ENCODE measurements at places on chromosomes 5 and 9.

DNA sequence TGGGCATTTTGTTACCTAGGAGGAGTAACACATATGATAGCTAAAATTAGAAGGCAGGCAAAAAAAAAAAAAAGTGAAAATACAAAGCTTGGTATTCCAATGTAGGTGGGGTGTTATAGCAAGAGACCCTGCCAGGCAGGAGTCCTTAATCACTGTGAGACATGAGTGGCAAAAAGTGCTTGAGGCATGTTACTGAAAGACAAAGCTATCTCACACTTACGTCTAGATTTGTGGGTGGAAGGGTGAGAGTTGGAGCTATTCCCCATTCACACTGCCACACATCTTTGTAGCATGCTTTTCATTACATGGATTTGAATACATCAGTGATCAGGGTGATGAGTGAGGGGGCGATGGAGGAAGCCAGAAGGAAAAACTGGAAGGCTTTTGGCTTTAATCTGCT, 2.6 kb upstream of the PLPPR1 start:
- no peak for DNase-seq

- peak; percentile 42 for DNase-seq
These were observed 887 bp upstream of the MAP3K1 start for GRCh38 chr5:56814361-56814962.

DNA sequence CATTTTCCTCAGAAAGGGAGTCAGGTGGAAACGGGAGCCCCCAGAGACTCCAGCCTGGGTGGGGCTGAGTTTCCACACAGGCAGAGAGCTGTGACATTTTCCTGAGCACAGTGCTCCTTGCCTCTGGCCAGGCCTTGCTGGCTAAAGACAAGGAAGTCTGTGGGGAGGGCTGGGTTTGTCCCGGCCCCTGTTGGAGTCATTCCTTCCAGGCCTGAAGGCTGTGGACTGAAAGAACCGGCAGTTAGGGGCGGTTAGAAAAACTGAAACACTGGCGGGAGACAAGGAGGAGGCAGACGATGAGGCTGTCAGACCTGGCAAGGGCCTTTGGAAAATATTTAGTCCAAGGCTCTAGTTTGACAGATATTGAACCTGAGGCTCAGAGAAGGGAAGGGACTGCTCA, 29.9 kb downstream of the COL15A1 start:
- DNase-seq, result no peak

GRCh38 chr5:176614805-176615478, 5.0 kb upstream of the GPRIN1 start:
- peak; percentile 79 for DNase-seq

DNA sequence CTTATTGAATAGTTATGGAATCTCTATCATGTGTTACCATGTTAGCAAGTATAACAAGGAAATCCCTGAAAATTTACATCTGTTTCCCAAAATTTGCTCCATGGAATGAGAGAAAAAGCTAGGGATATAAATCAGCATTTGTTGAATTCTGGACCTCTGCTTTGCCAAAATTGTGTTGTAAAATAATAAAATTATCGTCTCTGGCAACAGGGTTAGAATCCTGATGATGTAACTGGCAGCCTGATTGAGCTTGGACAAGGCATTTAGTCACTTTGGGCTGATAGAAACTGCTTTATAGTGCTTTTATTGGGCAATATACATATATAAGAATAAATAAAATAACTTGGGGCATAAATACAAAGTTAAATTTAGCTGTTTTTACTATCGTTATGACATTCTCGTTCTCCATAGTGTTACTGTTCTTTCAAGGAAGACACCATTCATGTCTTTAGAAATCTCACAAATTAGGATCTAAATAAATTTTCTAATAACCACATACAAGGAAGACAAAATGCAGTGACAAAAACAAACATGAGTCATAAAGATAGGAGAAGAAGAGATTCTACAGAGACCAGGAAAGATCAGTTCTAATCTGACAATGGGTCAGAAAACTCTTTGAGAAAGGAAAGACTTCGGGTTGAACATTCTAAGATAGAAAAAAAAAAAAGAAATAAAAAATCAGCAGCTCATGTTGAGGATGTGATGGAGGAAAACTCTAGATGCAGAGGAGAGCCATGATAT, 145.0 kb upstream of the CDH10 start:
- DNase-seq, result peak; percentile 15

GRCh38 chr5:178434016-178434761, 156.0 kb downstream of the COL23A1 start:
- DNase-seq, result no peak

DNA sequence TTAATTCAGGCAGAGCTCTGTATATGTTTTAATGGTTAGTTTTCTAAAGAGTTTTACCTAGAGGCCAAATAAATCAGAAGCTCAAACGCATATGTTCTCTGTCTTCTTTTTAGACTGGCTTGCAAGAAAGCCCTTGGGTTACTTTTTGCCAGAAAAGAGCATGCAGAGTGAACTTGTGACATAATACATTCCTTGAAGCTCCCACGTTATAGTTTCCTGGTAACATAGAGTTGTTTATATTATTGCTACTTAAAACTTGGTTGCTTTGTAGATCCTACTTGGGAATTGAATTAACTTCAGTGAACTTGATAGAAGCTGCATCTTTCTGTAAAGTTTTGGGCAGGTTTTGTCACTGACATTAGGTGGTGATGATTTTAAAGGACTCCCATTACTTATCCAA, 102.9 kb downstream of the C9orf152 start:
- no peak for DNase-seq

- DNase-seq, result no peak
These were observed 889.3 kb downstream of the MAT2B start for GRCh38 chr5:164394686-164395194.

DNA sequence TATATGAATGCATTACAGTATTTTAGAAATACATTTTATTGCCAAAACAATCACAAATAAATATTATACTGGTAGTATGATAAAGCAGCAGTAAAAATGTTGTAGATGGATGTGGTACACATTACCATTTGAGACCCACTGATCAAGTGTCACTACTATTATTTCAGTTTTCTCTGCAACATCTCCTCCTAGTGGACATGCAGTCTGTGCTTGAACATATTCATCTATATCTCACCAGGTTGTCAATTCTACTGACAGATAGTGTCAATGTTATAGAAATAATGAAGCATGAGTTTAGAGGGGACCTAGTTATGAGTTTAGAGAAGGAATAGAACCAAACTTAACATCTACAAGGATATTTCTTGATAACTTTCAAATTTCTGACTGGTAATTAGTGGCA, 39.2 kb upstream of the ELOVL7 start:
- peak; percentile 11 for DNase-seq

GRCh38 chr5:156375895-156376495, 49.0 kb downstream of the SGCD start:
- no peak for DNase-seq

DNA sequence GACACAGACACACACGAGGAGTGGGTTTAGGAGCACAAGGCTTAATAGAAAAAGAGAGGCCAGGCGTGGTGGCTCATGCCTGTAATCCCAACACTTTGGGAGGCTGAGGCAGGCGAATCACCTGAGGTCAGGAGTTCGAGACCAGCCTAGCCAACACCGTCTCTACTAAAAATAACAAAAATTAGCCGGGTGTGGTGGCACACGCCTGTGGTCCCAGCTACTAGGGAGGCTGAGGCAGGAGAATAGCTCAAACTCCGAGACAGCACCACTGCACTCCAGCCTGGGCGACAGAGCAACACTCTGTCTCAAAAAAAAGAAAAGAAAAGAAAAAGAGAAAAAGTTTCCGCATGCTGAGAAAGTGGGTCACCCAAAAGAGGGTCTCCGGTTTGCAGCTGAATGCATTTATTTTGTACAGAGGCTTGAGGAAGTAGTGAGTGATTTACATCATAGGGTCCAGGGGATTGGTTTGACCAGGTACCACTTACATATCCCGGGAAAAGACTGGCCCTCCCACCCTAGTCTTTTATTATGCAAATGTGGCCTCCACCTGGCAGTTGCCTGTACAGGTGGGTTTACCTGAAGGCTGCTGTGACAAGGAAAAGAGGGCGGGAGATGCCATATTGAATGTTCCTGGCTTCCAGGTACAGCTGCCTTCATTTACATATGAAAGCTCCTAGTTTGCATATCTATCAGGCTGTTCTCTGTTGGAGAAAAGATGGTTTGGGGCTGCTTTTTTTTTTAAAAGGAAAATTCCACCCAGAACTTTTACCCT, 366.2 kb upstream of the GRAMD2B start:
- DNase-seq, result no peak

GRCh38 chr5:142806841-142807267, 36.7 kb downstream of the ARHGAP26 start:
- no peak for DNase-seq

DNA sequence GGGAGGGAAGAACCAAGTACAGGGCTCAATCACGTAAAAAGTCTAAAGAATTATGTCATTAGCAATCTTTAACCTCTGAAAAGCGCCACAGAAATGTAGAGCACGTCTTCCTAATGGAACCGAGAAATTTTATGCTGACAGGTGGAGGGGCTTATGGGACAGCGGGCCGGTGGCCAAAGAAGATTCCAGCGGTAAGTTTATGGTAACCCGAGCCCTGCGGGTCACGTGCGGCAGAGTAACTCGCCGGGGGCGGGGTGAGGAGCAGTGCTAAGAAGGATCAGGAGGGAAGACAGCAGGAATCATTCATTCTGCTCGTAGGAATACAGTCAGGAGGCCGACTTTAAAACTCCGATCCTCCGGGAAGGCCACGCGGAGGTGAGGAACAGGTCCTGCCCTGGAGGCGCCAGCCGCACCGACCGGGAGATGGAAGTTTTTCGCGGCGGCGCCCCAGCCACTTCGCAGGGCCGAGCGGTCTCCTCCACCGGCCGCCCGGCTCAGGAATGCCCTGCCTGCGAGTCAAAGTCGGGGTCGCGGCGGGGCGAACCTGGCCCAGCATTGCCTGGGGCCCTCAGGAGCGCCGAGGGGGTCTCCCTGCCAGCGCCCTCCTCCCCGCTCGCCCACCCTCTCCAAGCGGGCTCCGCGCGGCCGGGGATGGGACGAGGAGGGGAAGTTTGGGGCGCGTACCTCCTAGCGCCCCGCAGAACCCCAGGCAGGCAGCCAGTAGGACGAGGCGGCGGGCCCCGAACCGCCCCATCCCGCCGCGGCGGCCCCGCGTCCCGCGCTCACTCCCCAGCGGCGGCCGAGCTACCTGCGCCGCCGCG, 101.8 kb downstream of the ESM1 start:
- no peak for DNase-seq

GRCh38 chr5:146697211-146697610, 181.2 kb upstream of the GPR151 start:
- no peak for DNase-seq

GRCh38 chr9:36382484-36382883, 17.6 kb downstream of the RNF38 start:
- DNase-seq, result no peak

GRCh38 chr9:134049236-134049635, 18.6 kb downstream of the BRD3 start:
- DNase-seq, result no peak

DNA sequence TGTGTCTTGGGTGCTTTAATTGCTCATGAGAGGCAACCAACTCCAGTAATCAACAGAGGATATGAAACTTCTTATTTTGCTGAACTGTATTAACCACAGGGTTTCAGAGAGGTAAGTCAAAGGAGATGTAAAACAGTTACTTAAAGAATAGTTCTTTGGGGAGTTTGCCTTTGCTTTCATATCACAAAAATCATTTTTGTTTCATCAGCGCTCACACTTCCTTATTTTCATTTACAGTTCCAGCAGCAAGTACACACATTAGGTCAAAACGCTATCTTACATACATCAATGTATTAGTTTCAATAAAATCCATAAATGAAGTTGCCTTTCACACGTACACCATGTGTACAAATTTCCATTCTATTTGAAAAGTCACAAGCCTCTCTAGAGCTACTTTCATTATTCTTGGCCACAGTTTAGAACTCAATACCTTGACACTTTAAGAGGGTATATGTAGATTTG, 50.1 kb downstream of the ST8SIA4 start:
- DNase-seq, result no peak

DNA sequence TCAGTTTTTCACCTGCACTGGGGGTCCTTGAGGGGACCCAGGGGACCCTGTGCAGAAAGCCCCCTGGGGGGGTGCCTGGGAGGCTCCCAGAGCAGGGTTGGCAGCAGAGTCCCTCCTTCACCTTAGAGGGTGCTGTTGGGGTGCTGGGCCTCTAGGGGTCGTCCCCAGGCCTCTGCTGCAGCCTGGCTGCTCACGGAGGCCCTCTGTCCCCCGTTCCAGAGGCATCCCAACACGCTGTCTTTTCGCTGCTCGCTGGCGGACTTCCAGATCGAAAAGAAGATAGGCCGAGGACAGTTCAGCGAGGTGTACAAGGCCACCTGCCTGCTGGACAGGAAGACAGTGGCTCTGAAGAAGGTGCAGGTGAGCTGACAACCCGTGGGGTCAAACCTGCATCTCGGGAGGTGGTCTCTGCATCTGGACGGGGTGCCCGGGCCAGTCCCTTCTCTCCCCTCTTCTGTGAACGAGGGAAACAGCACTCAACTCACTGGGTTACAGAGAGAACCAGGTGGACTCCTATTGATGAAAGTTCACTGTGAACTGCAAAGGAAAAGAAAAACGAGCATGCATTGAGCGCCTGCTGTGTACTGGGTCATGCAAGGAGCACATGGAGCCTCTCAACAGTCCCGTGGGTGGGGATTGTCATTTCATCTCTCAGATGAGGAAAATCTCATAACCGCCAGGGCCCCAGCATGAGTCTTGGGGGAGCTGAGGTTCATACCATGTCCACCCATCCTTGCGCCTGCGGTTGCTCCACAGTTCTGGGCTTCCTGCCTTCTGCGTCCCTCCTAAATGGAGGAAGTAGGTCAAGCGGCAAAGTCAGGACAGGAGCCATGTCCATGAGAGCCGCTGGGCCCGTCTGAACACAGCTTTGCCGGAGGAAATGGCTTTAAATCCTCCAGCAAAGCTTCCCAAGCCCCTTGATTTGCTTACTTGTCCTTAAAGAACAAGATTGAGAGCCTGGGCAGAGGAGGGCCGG, 54.8 kb downstream of the NEK6 start:
- no peak for DNase-seq

- peak; percentile 11 for DNase-seq
These were observed 28.5 kb downstream of the RHOBTB3 start for GRCh38 chr5:95759634-95760033.

DNA sequence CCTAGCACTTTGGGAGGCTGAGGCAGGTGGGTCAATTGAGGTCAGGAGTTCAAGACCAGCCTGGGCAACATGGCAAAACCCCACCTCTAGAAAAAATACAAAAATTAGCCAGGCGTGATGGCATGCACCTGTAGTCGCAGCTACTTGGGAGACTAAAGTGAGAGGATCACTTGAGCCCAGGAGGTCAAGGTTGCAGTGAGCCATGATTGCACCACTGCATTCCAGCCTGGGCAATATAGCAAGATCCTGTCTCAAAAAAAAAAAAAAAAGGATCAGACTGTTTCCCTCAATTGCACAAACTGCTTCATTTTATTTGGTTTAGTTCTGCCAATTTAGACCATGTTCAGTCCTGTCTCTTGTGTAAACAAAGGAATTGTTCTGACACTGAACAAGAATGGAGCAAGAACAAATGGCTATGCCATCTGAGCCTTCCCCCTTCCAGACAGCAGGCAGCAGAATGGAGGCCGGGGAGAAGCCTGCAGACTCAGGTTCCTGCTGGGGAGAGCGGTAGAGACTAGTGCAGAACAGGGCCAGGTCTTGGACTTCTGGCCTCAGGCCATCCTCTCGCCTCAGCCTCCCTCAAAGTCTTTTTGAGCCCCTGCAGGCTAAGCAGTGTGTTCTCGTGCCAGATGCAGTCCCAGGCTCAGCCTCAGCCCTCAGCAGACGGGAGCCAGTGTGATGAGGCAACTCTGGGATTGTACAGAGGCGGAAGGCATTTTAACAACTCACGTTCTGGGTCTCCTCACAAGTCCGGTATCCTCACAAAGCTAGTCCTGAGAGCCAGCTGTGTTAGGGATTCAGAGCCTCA, 18.2 kb downstream of the HNRNPH1 start:
- no peak for DNase-seq
